ENCODE measurements at places on chromosomes 13 and 19. TPM values are rescaled to one million over a fixed set of nuclear protein-coding genes. Genes with fewer than 3 reads are reported as not detected.

The NLRP11 gene
- total RNA-seq: not detected

The CYP2S1 gene
- total RNA-seq: 2.1 TPM

The ANKLE1 gene
- total RNA-seq: 0.59 TPM

The PRRG2 gene
- total RNA-seq: 0.23 TPM

The ARHGEF18 gene
- total RNA-seq: 36.2 TPM

The C19orf47 gene
- total RNA-seq: 3.6 TPM

The ERICH6B gene
- total RNA-seq: not detected

The CRLF1 gene
- 3.0 TPM for total RNA-seq

The KRTDAP gene
- not detected for total RNA-seq

The C19orf33 gene
- total RNA-seq: not detected

The ZNF723 gene
- total RNA-seq: not detected

The TIMM29 gene
- total RNA-seq: 33.9 TPM

The SRRM5 gene
- total RNA-seq: 0.05 TPM

The LILRA5 gene
- total RNA-seq: not detected

The PCDH8 gene
- not detected for total RNA-seq

The PRODH2 gene
- total RNA-seq: not detected

The NLRP9 gene
- total RNA-seq: not detected

The PRR22 gene
- total RNA-seq: 0.18 TPM

The DCLK1 gene
- total RNA-seq: 4.5 TPM

The MTUS2 gene
- 0.18 TPM for total RNA-seq

The ZNF578 gene
- 9.5 TPM for total RNA-seq

The GFY gene
- total RNA-seq: not detected

The NXNL1 gene
- total RNA-seq: not detected

The ATP8B3 gene
- 0.89 TPM for total RNA-seq

The FFAR1 gene
- not detected for total RNA-seq

Data from smooth muscle cell of the umbilical artery (primary cell).